ENCODE measurements at places on chromosomes 16 and 17.
A peak's percentile ranks its signal among the peaks of the same experiment; 100 is the strongest.

DNA sequence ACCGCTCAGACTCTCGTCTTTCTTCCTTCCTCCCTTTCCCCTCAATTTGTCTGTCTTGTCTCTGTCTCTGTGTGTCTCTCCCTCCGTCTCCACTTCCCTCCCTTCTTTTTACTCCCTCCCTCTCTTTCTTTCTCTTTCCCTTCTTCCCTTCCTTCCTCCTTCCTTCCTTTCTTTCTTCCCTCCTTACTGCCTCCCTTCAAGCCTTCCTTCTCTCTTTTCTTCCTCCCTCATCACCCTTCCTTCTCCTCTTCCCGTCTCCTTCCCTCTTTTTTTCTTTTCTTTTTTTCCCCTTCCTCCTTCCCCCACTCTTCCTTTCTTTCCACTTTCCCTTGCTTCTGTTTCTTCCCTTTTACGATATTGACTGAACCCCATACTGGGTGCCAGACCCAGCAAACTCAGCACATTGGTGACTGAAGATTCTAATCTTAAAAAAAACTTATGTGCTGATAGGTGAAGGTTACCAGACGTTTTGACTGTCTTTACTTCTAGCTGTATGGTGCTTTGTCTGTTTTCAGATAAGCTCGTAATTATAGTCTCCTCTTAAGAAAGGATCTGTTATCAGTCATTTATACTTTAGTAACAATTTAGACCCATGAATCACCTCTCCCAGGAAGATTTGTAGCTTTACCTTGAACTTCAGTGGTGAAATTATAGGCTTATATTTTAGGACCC lies 481 bp upstream of the BRD7 start:
- DNase-seq, result peak; percentile 15

DNA sequence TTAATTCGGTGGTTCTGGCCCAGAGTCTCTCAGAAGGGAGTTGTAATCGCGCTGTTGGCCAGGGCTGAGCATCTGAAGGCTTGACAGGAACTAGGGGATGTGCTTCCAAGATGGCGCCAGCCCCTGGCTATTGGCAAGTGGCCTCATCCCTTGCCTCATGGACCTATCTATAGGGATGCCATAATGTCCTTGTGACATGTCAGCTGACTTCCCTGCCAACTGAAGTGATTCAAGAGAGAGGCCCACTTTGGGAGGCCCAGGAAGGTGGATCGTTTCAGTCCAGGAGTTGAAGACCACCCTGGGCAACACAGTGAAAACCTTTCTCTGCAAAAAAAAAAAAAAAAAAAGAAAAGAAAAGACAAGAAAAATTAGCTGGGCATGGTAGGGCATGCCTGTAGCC lies 15.0 kb upstream of the C16orf87 start:
- DNase-seq, result no peak

DNA sequence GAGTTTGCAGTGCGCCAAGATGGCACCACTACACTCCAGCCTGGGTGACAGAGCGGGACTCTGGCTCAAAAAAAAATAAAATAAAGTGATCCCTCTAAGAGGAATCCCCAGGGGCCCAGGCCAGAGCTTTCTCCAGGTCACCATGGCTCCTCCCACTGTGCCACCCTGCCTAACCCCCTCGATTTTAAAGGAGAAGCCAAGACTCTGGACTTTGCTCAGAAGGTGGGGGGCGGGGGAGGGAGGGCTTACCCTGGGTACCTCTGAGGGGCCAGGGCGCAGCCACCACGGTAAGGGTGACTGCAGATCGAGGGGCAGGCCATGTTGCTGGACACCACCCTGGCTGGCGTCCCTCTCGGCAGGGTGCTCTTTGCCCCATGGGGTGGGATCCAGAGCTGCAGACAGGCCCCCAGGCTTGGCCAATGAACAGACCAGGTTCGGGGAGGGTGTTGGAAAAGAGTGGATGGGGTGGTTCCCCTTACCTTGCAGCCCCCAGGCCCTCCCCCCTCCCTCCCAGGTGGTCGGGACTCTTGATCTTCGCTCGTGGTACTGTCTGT lies 455 bp upstream of the GRB7 start:
- no peak for DNase-seq

- DNase-seq, result no peak
Measured at GRCh38 chr17:57045868-57046704, 39.0 kb upstream of the AKAP1 start.

DNA sequence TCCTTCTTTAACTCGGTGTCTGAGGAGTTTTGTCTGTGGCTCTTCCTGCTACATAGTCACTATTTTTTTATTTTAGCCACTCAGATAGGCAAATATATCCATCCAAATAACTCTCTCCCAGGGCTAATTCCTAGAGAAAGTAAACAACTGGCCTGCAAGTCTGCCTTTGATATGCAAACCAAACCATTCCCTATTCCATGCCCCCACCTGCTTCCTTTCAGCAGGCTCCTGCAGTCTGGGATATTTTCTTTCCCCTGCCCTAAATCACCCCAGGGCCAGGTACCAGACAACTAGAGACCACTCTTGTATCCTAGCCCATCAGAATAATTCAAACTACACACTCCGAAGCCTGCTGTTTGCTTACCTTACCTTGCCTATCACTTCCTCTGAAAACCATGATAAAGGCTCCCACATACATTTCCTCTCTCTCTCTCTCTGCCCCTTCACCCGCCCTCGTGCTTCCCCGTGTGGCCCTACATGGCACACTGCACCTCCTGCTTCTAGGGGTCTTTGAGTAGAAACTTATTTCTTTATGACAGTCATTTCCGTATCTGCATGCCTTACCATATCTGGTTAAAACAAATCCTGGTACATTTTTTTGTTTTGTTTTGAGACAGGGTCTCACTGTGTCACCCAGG lies 8.3 kb downstream of the CD300H start:
- DNase-seq, result no peak

GRCh38 chr17:5587438-5588032 lies 3.2 kb upstream of the NLRP1 start:
- DNase-seq, result peak; percentile 60

DNA sequence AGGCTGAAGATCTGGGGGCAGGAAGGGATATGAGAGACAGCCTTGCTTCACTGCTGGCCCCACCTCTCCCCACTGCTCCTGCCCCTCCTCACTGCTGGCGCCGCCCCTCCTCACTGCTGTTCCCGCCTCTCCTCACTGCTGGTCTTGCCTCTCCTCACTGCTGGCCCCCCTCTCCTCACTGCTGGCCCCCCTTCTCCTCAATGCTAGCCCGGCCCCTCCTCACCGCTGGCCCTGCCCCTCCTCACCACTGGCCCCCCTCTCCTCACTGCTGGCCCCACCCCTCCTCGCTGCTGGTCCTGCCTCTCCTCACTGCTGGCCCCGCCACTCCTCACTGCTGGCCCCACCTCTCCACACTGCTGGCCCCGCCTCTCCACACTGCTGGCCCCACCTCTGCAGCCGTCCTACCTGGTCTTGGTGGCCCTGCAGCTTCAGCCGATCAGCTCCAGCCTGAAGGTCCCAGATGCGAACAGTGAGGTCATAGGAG lies 9.5 kb upstream of the PAM16 start:
- no peak for DNase-seq

- no peak for DNase-seq
Measured at GRCh38 chr16:61763013-61763412, 273.2 kb downstream of the CDH8 start.

- peak; percentile 27 for DNase-seq
Measured at GRCh38 chr17:32927724-32928585, at the start of gene TMEM98. TMEM98 (plus strand) TSS chr17:32928153; CDS start chr17:32931529, 3,376 bp downstream.

DNA sequence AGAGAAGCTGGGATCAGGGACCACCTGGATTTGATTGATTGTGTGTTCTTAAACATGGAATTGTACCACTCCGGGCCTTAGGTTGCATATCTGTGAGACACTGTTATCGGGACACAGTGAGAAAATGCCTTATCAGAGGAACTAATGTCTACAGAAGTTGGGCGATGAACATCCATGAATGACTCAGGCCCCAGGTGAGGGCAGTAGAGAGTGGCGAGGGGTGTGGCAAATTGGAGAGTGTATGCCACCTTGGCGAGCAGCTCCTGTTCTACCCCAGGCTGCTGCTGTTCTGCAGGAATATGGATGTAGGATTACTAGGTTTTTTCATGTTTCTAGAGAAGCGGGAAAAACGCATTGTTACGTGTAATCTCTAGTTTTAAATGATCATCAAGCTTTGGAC lies 38.8 kb downstream of the CLEC16A start:
- no peak for DNase-seq

DNA sequence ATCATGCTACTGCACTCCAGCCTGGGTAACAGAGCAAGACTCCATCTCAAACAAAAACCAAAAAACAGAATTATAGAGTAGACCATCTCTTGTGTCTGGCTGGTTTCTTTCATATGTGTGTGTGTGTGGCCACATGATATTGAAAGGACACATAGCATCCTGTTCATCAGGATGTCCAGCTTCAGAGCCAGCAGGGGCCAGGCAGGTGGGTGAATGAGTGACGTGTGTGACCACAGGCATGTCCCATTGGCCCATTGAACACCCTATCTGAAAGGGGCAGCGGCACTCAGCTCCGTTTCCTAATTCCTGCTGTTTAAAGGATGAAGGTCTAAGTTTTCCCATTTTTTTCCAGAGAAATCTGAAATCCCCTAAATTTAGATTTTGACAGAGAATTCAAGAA lies 174.2 kb downstream of the PRKCB start:
- DNase-seq, result no peak

DNA sequence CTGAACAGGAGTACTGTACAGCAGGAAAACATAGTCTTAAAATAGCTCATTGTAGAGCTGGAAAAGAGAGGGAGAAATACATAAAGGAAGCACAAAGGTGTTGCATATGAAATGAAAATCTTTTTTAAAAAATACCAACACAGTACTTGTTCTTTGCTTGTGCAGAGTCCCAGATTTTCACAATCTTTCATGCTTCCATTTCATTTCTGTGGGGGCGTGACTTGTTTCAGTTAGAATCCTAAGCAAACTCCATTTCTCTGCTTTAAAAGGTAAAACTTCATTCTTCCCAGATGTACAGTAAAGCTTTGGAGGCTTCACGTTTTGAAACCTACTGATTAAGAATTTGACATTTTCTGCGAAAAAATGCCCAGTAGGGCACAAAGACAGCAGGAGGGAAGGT lies 48.5 kb upstream of the MARCHF10 start:
- DNase-seq, result no peak

- DNase-seq, result no peak
Measured at GRCh38 chr16:62539657-62540056, 503.4 kb upstream of the CDH8 start.

DNA sequence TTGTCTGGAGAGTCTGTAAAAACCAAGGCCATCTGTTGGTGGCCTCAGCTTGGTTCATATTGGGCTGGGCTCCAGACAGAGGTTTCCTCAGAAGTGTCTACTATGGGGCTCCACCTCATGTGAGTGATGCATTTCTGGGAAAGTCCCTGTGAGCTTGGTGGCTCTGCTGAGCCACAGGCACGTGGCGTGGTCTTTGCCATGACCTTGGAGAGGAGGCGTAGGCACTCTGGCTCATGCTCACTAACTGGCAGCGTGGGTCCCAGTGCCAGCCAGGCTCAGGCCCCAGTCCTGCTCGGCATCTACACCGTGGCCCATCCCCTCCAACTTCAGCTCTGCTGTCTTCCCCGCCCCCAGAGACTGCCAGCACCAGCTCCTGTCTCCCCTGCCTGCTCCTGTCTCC lies 10.7 kb upstream of the SMTNL2 start:
- no peak for DNase-seq

GRCh38 chr17:74356646-74357465 lies 4.8 kb downstream of the BTBD17 start:
- no peak for DNase-seq

GRCh38 chr17:51121620-51122472 lies 1.2 kb upstream of the SPAG9 start:
- peak; percentile 95 for DNase-seq

DNA sequence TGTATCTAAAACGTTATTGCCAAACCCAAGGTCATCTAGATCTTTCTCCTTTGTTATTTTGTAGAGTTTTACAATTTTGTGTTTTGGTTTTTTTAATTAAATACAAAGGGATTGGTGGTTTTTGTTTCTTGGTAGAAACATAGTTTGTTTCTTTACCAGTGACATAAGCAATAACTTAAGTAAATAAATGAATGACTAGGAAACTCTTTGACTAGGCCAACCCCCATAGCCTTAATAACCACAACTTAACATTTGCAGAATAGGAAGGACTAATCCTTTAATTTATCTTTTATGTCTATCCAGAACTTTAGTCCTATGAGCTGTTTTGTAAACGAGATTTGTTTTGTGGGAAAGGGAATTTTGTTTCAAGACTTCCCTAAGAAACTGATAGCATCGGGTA lies 162.5 kb downstream of the PRKCA start:
- DNase-seq, result no peak

- no peak for DNase-seq
Measured at GRCh38 chr17:15431196-15431595, 36.2 kb downstream of the CDRT4 start.

- no peak for DNase-seq
Measured at GRCh38 chr16:54210452-54211125, 76.0 kb downstream of the IRX3 start.

GRCh38 chr16:53156516-53156915 lies 101.7 kb downstream of the CHD9 start:
- DNase-seq, result no peak

DNA sequence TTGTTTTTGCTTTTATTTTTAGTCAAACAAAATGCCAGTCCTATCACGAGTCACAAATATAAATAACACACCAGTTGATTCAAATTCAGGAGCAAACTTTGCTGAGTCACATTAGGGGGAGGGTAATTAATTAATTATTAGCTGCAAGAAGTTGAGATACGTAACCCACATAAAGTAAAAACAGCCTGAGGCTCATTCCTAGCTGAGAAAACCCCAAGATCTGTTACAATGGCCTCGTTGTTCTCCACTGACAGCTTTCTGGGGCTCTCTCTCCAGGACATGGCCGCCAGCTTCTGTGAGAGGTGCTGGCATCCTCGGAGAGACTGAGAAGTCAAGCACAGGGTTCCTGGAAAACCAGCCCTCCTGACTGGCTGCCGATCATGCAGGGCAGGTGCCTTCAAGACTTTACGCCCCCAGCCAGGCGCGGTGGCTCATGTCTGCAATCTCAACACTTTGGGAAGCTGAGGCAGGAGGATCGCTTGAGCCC lies 11.1 kb downstream of the RAB40B start:
- no peak for DNase-seq

- DNase-seq, result peak; percentile 16
Measured at GRCh38 chr17:62791767-62792446, 16.2 kb downstream of the MARCHF10 start.

- no peak for DNase-seq
Measured at GRCh38 chr16:11342021-11342855, 3.0 kb upstream of the RMI2 start.

DNA sequence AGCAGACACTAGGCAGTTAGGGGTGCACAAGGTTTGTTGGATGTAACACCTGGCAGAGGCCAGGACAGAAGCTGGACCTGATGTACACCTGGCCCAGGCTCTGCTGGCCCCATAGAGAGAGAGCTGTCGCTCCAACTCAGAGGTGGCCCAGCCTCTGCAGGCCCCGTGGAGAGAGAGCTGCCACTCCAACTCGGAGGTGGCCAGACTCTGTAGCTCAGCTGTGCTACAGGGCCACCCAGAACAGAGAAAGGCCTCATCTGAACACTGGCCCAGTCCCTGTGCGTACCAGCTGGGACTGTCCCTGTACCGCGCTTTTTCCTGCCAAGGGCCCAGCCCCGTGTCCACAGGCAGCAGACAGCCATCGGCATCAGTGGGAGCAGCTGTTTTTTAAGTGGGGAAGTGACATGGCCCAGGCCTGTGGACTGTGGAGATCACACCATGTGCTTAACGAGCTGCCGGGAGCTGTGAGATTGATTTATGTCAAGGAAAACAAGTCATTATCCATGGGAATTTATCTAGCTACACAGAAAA lies 176.4 kb upstream of the CHMP6 start:
- DNase-seq, result no peak
